ENCODE measurements at places on chromosomes 2 and 18.

- no peak for DNase-seq
These were observed 663.3 kb upstream of the CHAC2 start for GRCh38 chr2:53104263-53104662.

DNA sequence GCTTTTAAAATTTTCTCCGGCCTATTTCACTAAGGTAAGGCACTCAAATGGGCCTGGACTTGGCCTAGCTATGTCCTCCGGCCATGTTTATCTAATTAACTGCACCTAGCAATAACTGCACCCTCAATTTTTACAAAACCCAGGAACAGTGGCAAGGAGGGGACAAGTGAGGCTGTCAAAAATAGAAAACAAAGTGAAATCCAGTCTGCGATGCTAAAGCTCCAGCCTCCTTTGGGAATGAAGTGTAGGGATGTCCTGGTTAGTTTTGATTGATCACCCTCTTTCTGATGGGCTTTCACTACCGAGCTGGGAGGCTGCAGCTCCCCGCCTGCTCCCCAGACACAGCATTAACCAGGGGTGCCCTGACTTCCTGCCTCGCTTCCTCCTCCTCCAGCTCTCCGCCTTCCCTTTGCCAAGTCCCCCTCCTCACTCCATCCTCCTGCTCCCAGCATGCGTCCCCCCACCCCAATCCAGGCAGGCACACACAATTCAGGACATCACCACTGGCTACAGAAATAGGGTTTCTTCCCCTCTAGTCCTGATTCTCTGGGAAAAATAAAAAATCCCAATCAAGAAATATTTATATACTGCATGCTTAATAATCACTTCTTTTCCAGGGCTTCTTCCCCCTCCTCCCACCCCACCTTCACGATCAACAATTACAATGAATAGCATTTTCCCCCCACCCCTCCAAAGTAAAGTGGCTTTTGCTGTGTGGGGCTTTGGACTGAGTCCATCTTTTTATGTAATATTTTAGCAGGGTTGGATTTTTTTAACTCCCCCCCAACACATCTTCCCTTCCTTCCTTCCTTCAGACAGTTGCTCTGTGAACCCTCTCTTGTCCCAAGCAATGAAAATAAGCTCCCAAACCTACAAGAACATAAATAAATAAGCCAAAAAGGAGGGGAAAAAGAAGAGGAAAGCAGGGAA, 3.3 kb upstream of the POU3F3 start:
- DNase-seq: no peak

GRCh38 chr2:118607641-118608040, 239.8 kb downstream of the EN1 start:
- DNase-seq: no peak

GRCh38 chr2:55772109-55772980, 78.7 kb upstream of the PNPT1 start:
- DNase-seq: no peak

DNA sequence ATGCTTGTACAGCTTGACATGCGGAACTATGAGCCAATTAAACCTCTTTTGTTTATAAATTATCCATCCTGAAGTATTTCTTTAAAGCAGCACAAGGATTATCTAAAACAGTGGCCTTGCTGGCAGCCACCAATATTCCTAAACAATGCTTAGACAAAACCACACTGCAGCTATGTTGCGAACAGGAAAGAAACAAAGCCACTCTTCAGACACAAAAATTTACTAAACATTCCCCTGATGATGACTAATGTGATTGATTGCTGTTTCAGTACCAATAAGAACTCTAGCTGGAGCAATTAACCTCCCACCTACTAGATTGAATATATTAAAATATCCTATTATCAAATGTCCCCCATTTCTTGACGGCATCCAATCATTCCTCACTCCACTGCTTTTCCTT, 325.8 kb upstream of the REG3G start:
- DNase-seq: no peak

- no peak for DNase-seq
These were observed 1.5 kb downstream of the CACNB4 start for GRCh38 chr2:152097290-152097800.

GRCh38 chr2:108998911-108999310, 9.9 kb upstream of the EDAR start:
- DNase-seq: no peak

- DNase-seq: no peak
These were observed 180.8 kb upstream of the MMADHC start for GRCh38 chr2:149768320-149768799.

GRCh38 chr2:45808294-45808800, 156.9 kb downstream of the PRKCE start:
- DNase-seq: no peak

- DNase-seq: no peak
These were observed 16.7 kb upstream of the PLEKHM3 start for GRCh38 chr2:208042041-208042440.

Measured in GF-D8 (cell line).